ENCODE measurements at places on chromosomes 3 and 15. TPM values are rescaled to one million over a fixed set of nuclear protein-coding genes. Genes with fewer than 3 reads are reported as not detected.

- no peak for DNase-seq
These were observed 1120.1 kb downstream of the ROBO1 start for GRCh38 chr3:78647726-78648125.

GRCh38 chr15:31458596-31459399, 132.2 kb downstream of the KLF13 start:
- DNase-seq = no peak

PYDC2 gene
- not detected for polyA plus RNA-seq

DNA sequence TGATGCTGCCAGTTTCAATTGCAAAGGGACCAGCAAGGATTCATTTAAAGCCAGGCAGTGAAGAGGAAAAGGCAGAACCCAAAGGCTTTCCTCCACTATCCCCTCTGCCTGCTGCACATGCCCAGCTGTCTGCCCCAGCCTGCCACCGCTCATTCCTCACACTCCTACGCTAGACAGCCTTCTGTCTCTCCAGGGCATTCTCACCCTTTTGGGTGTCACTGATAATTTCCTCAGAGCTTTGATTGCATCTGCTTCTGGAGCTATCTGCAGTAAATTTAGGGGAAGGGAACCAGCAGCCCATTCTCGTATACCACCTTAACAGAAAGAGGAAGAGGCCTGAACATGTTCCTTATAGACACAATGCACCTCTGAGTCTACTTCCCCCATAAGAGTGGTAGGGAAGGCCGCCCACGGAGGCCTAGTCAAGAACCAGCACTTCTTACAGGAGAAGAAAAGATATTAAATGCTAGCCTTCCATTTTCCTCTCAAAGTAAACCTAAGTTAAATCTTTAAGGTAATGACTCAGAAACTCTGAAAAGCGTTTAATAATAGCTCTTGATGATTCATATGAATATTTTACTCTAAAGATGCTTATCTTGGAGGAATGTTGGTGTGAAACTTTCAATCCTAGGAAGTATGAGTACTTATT, 20.9 kb downstream of the NUDT16 start:
- DNase-seq = no peak

SLC22A13 gene
- polyA plus RNA-seq = 3.1 TPM

NCKIPSD gene
- 12.0 TPM for polyA plus RNA-seq

MAP1A gene
- 14.7 TPM for polyA plus RNA-seq

RAD51 gene
- 12.9 TPM for polyA plus RNA-seq

DNA sequence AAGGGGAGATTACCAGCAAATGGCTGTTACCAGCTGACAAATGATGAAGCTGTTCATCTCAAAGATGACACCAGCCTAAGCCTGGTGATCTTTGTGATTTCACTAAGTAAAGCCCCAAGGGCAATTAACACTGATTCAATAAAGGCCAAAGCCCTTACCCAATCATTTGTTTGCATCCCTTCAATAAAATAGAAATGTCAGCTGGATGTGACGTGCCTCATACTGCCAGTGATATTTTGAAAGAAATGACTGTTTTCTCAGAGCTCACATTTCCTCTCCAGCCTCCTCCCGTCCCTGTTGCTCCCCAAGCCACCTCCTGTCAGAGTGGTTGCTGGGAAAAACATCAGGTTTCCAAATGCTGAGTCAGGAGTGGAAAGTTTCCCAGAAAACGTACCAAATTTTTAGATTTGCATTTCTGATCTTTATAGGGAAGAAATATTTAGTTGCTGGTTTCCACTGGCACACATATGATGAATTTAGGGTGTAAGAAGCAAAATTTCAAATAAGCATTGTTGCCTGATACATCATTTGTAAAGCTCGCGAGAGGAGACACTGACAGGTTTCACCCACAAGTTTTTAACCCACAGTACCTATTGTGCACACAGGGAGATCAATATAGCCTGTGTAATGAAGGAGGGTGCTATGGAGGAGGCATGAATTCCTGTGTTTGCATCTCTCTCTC, 21.0 kb downstream of the C2CD4A start:
- DNase-seq = no peak

CNTN3 gene
- polyA plus RNA-seq = 8.4 TPM

GRCh38 chr3:121768452-121768851, 18.9 kb upstream of the GOLGB1 start:
- no peak for DNase-seq

DNA sequence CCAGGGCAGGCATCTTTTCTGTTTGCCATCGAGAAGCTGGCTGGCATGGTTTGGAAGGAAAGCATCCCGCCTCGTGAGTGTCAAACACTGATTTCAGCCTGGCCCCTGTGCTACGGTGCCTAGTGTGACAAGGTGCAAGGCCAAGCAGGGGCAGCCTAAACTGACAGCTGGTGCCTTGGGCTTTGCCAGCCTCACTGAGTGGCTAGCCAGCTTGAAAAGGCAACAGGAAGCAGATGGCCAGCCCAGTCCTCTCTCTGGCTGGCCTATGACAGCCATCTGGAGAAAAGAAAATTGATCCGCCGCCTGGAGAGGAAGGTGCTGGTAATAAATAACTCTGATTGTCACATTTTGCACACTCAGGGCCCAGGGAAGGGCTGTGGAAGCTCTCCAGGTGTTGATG, 52.2 kb downstream of the C3orf85 start:
- DNase-seq = no peak

DNA sequence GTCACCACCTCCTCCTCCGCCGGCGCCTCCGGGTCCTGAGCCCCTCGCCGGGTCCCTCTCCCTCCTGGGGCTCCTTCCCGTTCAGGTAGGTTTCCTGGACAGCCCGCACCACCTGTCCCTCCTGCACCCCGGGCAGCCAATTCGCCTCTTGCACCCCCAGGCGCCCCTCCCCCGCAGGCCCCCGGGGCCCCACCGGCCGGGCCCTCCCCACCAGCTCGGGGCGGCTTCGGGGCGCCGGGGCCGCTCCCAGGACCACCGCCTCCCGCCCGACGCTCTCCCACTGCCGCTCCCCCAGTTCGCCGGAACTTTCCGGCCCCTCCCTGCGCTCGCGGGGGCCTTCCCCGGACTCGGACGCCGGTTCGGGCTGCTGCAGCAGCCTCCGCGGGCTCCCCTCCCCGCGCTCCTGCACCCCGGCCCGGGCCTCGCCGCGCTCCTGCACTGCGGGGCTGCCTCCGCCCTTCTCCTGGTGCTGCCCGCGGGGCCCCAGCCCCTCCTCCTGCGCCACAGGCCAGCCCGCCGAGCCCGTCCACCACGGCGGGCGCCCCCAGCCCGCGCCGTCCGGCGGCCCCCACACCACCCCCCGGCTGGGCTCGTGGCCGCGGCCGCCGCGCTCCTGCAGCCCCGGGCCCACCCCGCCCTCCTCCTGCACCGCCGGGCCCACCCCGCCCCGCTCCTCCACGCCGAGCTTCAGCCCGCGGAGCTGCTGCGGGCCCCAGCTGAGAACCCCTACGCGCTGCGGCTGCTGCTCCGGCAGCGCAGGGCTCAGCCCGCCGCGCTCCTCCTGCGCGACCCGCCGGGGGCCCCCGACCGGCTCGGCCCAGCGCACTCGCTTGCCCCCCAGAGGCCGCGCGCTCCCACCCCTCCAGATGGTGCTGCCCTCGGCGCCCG, 587 bp upstream of the TNK2 start:
- DNase-seq = no peak

GRCh38 chr3:189144645-189145044, 27.1 kb upstream of the TPRG1 start:
- DNase-seq = no peak

SPTSSB gene
- 10.5 TPM for polyA plus RNA-seq

DNA sequence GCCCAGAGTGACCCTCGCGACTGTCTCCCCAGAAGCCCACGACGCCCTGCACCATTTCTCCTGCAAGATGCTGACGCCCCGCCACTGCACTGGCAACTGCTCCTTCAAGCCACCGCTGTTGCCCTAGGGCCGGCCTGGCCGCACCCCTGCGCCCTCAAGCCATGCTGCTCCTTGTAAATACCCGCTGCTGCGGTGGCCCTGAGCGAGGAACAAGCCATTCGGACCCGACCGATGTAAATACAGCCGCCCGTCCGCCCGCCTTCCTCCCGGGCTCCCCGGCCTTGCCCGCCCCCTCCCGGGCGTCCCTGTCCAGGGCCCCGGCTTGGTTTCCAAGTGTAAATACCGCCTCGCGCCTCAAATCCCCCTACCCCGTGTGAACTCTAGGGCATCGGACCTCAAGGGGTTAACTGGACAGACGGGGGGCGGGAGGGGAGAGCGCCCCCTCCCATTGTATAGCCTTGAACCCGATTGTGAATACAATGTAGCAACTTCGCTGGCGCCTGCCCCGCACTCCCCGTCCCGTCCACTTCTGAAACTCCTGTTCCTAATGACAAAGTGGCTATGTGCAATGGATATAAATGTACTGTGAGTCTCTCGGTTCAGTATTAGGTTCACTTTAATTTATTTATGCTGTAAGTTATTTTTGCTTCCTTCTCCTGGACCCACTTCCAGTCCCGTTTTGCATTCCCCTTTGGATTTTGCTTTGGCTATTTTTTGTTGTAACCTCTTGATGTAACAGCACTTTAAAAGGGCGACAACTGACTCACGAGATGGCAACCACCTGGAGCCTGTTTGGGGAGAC, 5.9 kb downstream of the RNU6-1 start:
- DNase-seq = no peak

ROBO1 gene
- polyA plus RNA-seq = 142 TPM

DNA sequence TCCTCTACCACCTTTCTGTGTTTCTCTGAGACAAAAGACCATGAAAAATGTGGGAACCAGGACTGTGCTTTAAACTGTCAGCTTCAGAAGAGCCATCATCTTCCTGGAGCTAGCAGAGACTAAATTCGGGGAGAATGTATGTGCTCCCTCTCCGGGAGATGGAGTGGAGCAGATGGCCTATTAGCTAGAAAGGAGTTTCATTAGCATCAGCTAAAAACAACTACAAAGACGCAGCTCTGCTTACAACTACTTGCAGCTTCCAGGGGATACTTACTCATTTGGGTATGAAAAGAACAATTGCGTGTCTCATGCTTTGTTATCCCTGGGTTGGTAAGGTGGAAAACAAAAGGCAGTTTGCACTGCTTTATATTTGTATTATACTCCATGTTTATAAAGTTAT, 159.6 kb downstream of the MFSD1 start:
- DNase-seq = no peak

DNA sequence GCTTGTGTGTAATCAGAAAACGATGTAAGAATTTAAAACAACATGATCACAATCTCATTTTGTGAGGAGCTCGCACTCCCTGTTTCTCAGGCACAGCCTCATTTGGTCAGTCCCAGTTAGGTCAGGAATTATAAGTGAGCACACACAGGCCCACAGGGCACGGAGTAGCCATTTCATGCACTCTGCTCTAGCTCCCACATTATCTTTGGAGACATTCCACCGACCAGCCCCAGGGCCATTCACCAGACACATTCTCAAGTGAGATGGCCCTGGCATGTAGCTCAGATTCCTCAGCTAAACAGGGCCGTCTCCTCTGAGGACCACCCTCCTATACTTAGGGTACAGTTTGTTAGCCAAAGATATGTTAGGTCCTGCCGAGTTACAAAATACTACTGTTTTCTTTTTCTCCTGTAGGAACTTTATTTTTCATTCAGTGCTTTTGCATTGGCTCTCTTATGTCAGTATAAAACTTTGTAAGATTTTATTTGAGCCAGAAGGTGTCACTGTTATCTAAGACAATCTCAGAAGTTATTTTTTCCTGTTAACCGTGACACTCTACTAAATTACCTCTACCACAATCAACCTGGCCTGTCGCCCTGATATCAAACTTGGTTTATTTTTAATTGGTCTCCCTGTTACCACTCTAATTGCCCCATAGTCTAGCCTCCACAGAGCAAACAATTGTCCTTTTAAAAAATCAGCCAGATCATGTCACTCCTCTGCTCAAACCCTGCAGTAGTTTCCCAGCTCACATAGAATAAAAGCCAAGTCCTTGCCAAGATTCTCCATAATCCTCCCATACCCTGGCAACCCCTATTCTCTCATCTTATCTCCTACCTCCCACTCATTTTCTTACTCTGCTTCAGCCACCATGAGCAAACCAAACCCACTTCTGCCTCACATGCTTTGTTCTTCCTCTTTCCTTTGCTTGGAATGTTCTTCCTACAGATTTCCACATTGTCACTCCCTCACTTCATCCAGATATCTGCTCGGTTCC, 105.7 kb downstream of the PPP2R3A start:
- no peak for DNase-seq

CCDC54 gene
- polyA plus RNA-seq = 0.14 TPM

- no peak for DNase-seq
These were observed 96.3 kb upstream of the ALDH1A3 start for GRCh38 chr15:100783291-100783690.

GRCh38 chr15:74799255-74799855, 13.3 kb upstream of the LMAN1L start:
- DNase-seq = no peak

UPK1B gene
- 0.26 TPM for polyA plus RNA-seq

PCOLCE2 gene
- 7.9 TPM for polyA plus RNA-seq

GRCh38 chr3:189630767-189631372, 319 bp upstream of the TP63 start:
- DNase-seq = no peak

SNX33 gene
- 20.5 TPM for polyA plus RNA-seq

RBP2 gene
- not detected for polyA plus RNA-seq
